ENCODE measurements at places on chromosomes 1 and 21.

GRCh38 chr1:77976433-77977076, 2.3 kb downstream of the FUBP1 start:
- no peak for DNase-seq

- peak; percentile 69 for DNase-seq
Observed at GRCh38 chr1:157110686-157111085, 11.1 kb upstream of the ETV3L start.

- no peak for DNase-seq
Observed at GRCh38 chr1:43463479-43463878, 9.7 kb upstream of the HYI start.

DNA sequence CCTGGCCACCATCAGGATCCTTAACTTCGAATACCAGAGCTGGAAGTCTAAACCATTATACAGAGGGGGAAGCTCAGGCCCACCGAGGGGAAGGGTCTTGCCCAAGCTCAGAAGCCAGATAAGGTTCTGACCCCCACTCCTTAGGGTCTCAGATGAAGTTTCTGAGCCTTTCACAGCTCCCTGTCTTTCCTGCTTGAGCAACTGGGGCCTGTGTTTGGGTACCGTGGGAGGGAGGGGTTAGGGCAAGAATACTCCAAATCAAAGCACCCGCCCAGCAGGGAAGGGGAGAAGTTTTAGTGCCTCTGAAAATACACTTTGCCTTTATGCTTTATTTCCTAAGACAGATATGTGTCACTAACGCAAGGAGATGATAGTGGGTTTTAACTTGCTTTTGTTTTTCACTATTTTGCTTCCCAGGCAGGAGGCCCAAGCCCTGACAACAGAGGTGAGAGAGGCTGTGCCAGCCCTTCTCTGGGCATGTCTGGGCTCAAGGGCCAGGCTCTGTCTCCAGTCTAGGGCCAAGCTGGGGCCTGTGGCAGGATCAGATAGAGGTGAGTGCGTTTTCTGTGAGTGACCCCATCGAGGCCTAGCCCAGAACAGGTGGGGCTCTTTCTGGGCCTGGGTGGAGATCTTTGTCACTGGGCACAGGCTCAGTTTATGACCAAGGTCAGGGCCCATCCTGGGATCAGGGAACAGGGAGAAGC, 20.5 kb upstream of the TENT5B start:
- DNase-seq, result no peak

DNA sequence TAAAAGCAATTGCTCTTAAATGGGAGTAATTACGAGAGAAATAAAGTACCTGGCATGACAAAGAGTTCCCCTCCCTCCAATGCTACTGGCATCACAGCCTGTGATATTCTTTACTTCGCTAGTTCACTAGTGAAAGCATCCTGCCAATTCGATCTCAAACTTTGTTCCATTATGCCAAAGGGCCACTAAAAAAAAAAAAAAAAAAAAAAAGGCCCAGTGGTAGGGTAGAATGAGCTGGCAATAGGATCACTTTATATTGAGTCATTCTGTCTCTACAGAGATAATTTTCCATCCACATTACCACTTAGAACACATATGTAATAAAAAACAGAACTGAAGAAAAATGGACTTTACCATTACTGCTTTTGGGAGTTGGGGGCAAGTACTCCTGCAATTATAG, 11.2 kb downstream of the PUM1 start:
- DNase-seq, result no peak

DNA sequence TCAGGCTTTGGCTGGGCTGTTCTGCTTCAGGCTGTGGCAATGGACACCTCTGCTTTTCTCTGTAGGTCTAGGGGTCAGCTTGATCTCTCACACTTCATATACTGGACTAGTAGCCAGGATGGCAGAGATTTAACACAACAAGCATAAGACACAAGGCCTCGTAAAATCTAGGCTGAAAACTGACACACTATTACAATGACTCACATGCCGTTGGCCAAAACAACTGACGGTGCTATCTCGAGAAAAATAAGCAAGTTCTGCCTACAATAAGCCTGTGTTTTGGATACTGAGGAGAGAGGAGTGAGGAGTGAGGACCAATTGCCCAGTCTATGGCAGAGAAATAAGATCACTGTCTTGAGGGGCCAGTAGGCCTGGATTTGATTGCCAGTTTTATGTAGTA, 840.7 kb upstream of the ADAMTS5 start:
- DNase-seq, result no peak

DNA sequence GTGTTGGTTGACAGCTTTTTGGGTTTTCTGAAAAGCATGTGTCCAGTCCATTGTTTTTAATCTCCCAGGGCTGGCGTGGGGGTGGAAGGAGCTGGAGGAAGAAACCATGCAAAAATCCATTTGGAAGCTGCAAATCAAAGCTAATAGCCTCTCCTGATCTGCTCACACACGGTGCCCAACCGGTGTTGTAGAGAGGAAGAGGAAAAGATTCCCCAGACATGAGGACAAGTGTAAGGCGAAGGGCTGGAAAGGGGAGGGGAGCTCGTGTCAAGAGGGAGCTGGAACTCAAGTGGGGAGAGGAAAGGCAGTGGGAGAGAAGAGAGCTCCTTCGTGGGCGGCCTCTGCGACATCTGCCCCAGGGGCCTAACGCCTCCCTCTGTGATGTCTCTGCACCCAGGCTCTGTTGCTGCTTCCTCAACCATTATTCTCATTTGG, 112.3 kb upstream of the IRF2BP2 start:
- no peak for DNase-seq

DNA sequence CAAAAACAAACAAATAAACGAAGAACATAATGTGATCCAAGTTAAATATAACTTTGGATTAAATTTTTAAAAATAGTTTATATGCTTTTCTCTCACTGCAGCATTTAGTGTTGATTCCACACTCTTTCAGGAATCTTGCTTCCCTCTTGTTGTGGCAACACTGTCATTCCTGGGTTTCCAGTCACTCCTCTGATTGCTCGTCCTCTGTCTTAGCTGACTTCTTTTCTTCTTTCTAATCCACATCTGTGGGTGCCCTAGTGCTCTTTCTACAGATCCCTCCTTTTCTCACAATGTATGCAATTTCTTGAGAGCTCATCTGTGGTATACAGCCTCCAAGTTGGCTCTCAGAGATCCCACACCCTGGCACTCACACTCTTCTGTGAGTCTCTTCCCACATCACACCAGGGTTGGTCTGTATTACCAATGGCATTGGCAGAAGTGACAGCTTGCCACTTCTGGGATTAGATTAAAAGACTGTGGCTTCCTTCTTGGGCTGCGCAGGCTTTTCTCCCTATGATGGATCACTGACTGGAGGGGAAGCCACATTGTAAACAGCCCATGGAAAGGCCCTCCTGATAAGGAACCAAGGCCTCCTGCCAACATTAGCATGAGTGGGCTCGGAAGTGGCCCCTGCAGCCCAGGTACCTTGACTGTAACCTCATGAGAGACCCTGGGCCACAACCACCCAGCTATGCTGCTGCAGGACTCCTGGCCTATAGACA, 11.5 kb upstream of the MYOC start:
- no peak for DNase-seq

- no peak for DNase-seq
Observed at GRCh38 chr1:46530791-46531409, 20.5 kb downstream of the KNCN start.

DNA sequence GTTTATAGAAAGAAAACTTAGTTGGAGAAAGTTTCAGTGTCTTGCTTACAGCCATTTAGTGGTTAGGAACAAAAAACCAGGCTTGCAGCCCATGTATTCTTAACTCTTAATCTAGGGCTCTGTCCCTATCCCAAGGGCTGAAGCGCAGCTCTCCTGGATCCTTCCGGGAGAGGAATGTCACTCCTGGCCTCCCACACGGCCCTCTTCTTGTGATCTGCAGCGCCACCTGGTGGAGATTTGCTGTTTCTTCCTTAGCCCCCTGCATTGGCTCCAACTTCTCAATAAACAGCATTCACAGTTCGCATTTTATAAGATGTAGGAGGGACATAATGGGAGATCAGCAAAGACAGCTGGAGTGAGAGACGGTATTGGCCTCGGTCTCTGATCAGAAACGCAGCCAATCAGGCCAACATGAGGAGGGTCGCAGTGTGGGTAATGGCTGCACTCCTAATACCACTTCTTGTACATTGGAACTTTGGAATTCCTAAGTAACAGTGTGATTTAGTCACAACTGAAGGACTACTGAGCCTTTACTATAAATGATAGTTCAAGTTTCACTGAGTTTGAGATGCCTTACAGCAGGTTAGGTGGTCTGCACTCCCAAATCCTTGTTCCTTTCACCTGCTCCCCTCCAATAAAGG, 283.4 kb downstream of the ASTN1 start:
- peak; percentile 89 for DNase-seq

DNA sequence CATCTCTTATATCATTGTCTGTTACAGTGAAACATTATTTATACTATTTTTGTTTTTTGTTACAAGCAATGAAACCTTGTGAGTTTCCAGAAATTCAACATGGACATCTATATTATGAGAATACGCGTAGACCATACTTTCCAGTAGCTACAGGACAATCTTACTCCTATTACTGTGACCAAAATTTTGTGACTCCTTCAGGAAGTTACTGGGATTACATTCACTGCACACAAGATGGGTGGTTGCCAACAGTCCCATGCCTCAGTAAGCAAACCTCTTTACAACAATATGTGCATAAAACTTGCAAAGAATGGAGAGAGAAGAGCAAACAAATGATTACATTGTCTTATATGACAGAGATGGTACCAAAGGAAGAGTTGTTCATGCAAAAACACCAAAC, 22.4 kb downstream of the CFHR4 start:
- DNase-seq, result no peak

DNA sequence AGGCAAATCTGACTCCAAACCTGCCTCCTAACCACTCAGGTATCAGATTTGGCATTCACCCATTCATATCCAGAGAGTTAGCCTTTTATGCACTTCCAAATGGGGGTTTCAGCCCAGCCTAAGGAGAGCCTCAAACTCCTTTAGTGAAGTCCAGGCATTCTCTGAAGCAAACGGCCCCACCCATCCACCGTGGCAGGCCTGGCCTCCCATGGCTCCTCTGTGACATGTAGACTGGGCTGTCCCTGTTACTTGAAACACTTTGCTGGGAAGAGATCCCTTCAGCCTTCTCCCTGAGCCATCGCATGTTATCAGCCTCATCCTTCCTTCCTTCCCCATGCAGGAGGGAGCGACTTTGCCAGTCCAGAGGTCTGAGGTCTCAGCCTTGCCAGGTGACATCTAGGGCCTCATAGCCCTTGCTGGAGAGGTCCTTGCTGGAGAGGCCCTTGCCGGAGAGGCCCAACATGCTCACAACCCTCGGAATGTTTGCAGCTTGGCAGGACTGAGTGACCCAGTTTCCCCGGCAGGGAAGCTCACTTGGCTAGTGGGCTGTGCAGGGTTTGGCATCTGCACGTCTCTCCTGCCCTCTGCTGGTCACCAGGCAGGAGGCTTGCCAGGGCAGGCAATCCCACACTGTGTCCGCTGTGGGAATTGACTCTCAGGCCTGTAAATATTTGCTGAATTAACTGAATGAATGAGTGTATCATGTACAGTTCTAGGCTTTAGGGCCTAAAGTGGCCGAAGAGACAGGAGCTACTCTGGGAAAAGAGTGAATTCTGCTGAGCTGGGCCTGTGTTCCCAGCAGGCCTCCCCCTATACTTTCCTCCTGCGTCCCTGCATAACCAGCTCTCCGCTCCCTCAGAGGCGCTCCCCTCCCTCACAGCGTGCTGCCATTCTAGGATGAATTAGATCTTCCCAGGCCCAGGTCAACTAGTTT, 26.7 kb upstream of the RBM15 start:
- peak; percentile 94 for DNase-seq

- no peak for DNase-seq
Observed at GRCh38 chr1:209648346-209648745, 3.9 kb downstream of the LAMB3 start.

GRCh38 chr1:7916501-7916830, 24.2 kb downstream of the TNFRSF9 start:
- DNase-seq, result no peak

GRCh38 chr1:159854693-159855192, 7.7 kb downstream of the VSIG8 start:
- DNase-seq, result peak; percentile 96

DNA sequence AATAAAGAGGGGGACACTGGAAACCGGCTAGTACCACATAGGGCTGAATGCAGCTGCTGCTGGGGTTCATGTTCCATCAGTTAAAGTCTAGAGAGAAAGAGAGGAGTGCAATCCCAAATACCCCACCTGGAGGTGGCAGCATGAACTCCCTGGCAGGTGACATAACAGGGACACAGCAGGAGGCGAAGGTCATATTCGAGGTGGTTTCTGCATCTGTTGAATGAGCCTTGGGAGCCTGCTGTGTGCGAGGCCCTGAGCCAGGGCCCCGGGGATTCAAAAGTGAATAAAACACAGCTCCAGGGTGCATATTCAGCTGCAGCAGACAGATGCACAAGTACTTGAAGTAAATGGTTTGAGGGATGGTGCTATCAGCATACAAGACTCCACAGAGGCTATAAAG, 456.8 kb downstream of the SETD4 start:
- no peak for DNase-seq

GRCh38 chr1:58724483-58724882, 24.6 kb upstream of the MYSM1 start:
- DNase-seq, result no peak

- no peak for DNase-seq
Observed at GRCh38 chr1:167720965-167721616, 691 bp upstream of the MPZL1 start.

DNA sequence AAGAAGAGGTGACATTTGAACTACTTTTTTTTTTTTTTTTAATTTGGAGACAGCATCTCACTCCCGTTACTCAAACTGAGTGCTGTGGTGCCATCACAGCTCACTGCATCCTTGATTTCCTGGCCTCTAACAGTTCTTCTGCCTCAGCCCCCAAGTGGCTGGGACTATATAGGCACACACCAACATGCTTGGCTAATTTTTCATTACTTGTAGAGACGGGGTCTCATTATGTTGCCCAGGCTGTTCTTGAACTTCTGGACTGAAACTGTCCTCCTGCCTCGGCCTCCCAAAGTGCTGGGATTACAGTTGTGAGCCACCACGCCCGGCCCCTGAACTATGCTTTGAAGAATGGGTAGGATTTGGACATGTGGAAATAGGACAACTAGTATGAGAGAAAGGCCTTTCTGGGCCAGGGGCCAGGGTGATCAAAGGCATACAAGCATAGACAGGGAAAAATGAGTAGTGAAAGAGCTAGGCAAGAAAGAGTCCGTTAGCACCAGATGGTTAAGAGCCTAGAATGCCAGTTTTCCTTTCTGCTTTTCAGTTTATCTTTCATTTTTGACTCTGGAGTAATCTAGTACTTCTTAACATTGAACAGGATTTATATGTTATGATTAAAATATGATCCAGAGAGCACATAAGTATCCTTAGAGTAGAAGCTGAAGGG, 6.3 kb downstream of the RABGAP1L start:
- no peak for DNase-seq

DNA sequence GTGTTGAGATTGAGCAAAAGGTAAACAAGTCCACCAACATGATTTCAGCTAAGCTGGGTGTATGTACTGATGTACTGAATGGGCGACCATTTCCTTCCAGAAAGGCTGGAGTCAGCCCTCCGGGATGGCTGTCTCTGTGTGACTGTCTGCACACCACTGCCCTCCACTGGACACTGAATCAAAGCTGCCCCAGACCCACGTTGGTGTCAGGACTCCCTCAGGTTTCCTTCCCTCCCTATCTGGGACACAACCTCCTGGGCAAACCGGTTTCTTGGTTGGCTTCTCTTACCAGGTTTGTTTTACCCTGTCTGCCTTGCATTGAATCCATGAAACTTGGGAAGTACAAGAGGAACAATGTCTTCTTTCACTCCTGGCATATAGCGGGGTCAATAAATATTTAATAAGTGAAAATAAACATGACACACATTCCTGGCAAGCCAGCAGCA, 5.3 kb upstream of the SRP9 start:
- DNase-seq, result peak; percentile 90

GRCh38 chr1:87864676-87865075, 536.0 kb downstream of the LMO4 start:
- DNase-seq, result no peak

- no peak for DNase-seq
Observed at GRCh38 chr21:38511662-38512243, 13.5 kb upstream of the ERG start.

All from posterior vena cava (tissue), 2 donors.